ENCODE measurements at places on chromosomes 3 and 15.

- H3K27me3 ChIP-seq = no peaks in the 10 kb centered on the region
- peak overlapping the region; percentile 44 for H3K27ac ChIP-seq
- H3K4me1 ChIP-seq = peaks cover 15% of the 10 kb centered on the region
- no peak overlapping the region for H3K4me3 ChIP-seq
- no peaks in the 10 kb centered on the region for H3K36me3 ChIP-seq
Measured at GRCh38 chr3:149879872-149880271, 66.9 kb downstream of the RNF13 start.

GRCh38 chr3:181230258-181230657 is 240.7 kb upstream of the DNAJC19 start:
- no peaks in the 10 kb centered on the region for H3K36me3 ChIP-seq
- no peaks in the 10 kb centered on the region for H3K4me1 ChIP-seq
- no peak for DNase-seq
- no peak overlapping the region for H3K4me3 ChIP-seq

DNA sequence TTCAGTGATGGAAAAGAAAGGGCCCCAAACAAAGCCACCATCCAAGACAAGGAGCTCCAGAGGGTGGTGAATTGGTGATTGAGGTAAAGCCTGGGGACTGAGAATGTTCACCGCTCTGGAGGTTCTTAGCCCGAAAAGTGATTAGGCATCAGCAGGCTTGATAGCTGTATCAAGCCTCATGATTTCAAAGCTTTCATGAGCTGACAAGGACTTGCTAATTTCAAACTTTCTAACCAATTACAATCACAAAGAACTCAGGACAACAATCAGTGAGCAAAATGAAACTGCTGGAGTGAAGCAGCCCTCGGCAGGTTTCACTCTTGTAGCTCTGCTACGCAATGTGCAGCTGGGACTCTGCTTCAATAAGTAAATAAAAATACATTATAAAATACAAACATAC is 391.3 kb downstream of the TIGIT start:
- no peak overlapping the region for H3K4me3 ChIP-seq
- no peaks in the 10 kb centered on the region for H3K36me3 ChIP-seq
- no peaks in the 10 kb centered on the region for H3K27me3 ChIP-seq

DNA sequence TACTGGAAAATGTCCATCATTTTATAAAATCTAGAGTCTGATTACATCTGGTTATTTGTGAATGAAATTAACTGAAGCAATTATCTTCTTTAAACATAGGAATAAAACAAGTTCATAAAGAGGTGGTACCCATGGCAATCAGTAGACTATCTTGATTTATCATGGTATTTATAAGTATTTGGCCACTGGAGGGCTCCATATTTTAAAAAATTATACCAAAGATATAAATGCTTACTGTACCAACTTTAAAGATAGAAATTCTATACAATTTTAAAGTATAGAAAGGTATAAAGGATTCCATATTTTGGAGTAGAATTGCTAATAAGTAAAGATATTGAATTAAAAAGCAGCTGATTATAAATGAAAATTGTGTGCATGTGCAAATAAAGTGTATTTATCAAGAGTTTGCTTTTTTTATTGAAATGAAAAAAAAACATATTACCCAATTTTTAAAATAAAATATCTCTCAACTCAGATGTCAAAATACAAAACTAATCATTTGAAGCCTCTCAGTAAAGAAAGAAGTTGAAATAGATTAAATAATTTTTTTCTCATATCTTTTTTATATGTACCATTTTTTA is 105.3 kb downstream of the BBX start:
- no peaks in the 10 kb centered on the region for H3K27me3 ChIP-seq
- no peaks in the 10 kb centered on the region for H3K36me3 ChIP-seq
- DNase-seq = no peak
- H3K27ac ChIP-seq = no peak overlapping the region

GRCh38 chr3:122982216-122983185 is 45.1 kb downstream of the SEMA5B start:
- no peak overlapping the region for H3K27ac ChIP-seq
- DNase-seq = no peak
- H3K36me3 ChIP-seq = no peaks in the 10 kb centered on the region
- no peak overlapping the region for H3K4me3 ChIP-seq
- H3K4me1 ChIP-seq = peaks cover 2% of the 10 kb centered on the region
- H3K27me3 ChIP-seq = peaks cover 57% of the 10 kb centered on the region

DNA sequence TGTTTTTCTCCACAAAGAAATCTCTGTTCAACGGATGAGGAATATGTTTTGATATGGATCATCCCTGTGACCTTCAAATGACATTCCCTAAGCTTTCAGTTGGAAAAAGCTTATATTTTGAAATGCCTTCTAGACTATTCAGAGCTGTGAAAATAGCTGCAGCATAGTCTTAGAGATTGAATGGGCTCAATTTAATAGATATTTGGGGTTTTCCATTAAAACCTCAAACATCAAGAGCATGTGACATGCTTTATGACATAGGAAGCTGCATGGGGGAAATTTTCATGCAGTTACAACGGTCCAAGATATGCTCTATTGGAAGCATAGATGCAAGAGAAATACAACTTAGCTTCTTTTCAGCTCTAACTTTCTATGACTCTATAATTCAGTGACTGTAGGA is 102.8 kb downstream of the LSAMP start:
- H3K27ac ChIP-seq = no peak overlapping the region
- no peak overlapping the region for H3K4me3 ChIP-seq

- no peak for DNase-seq
- H3K27me3 ChIP-seq = peaks cover 19% of the 10 kb centered on the region
- no peak overlapping the region for H3K4me3 ChIP-seq
- H3K27ac ChIP-seq = no peak overlapping the region
- H3K4me1 ChIP-seq = no peaks in the 10 kb centered on the region
Measured at GRCh38 chr15:44802336-44802735, 66.0 kb downstream of the TRIM69 start.

DNA sequence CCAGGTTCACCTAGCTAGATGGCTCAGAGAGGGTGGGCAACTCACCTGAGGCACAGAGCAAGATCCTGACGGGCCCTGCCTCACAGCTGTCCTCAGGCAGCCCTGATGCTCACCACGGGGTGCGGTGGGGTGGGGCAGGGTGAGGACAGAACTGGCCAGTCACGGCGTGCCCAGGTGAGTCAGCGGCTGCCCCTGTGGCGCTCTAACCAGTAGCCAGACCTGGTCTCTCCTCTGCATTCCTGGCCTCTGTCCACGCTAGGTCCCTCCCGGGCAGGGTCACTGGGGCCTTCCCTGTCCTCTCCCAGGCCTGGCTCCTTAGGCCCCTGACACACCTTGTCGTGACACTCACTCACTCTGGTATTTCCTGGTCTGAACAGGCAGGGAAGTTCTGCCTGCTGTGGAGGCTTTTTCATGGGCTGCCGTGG is 901 bp downstream of the ALS2CL start:
- H3K27ac ChIP-seq = no peak overlapping the region
- H3K36me3 ChIP-seq = no peaks in the 10 kb centered on the region
- peaks cover 31% of the 10 kb centered on the region for H3K4me1 ChIP-seq
- H3K27me3 ChIP-seq = peaks cover 18% of the 10 kb centered on the region
- DNase-seq = no peak

DNA sequence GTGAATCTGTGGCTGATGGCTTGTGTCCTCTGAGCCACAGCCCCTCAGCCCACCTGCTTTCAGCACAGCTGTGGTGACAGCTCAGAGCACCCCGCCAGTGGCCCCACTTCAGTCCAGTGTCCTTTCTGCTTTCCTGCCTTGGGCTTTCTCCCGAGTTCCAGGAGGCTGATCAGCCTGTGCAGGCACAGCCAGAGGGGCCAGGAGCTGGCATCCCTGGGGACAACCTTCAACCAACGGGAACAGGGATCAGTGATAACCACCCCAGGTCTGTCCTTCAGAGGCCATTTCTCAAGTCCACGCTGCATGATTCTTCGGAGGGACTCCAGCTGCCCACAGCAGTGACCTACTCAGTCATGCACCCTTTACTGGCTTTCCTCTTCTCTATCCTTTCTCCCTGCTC is 166.6 kb downstream of the RAB11A start:
- DNase-seq = no peak
- H3K27me3 ChIP-seq = peaks cover 87% of the 10 kb centered on the region
- H3K36me3 ChIP-seq = no peaks in the 10 kb centered on the region
- no peak overlapping the region for H3K27ac ChIP-seq
- H3K4me1 ChIP-seq = no peaks in the 10 kb centered on the region

DNA sequence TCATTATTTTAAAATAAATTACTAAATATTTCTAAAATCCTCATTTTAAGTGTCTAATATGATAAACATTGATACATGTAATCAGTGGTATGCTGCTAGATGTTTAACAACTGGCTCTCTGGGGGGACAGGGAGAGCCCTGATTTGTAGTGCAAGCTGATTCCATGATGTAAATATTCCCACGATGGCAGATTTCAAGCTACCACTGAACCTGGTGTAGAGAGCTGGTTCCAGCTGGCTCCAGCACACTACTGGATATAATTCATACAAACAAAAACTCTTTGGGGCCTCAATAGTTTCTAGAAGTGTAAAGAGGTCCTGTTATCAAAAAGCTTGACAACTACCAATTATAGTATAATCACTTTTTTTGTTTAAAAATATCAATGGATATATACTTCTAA is 316.2 kb downstream of the SLC9A9 start:
- no peak overlapping the region for H3K4me3 ChIP-seq
- H3K27me3 ChIP-seq = no peaks in the 10 kb centered on the region
- peaks cover 3% of the 10 kb centered on the region for H3K4me1 ChIP-seq
- no peak for DNase-seq

DNA sequence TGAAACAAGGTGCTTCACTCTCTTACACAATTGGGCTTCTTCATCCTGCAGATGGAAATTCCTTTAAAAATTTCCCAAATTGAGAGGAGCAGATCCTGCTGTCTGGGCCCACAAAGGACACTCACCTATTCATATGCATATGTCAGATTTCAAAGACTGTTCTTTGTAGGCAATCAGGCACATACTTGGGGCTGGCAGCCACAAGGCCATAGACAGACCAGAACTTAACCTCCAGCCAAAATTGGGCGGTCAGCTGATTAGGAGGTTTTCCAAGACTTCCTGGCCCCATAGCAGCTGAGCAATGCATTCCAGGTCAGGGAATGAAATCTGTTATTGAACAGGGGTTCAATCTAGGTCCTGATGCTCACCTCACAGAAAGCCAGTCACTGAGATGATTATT is 15.0 kb upstream of the HPS3 start:
- no peak overlapping the region for H3K27ac ChIP-seq
- peaks cover 6% of the 10 kb centered on the region for H3K27me3 ChIP-seq
- no peak for DNase-seq
- H3K4me3 ChIP-seq = no peak overlapping the region
- no peaks in the 10 kb centered on the region for H3K36me3 ChIP-seq

- peaks cover 55% of the 10 kb centered on the region for H3K4me1 ChIP-seq
- no peak for DNase-seq
- no peaks in the 10 kb centered on the region for H3K36me3 ChIP-seq
- no peaks in the 10 kb centered on the region for H3K27me3 ChIP-seq
- no peak overlapping the region for H3K4me3 ChIP-seq
- H3K27ac ChIP-seq = no peak overlapping the region
Measured at GRCh38 chr3:112966633-112967032, 8.3 kb downstream of the CD200R1 start.

DNA sequence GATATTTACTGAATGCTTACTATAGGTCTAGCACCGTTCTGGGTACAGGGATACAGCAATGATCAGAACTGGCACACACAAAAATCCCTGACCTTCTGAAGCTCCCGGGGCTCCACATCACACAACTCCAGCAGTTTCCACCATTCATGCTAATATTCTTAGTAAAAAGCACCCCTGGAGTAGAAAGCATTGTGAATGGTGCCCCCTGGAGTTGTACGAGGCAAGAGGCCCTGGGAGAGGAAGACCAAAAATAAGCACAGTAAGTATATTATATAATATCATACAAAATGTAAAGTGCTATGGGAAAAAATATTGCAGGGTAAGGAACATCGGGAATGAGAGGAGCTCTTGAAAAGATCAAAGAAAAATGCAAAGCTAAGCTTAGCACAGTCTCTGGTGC is 790 bp upstream of the SRGAP3 start:
- peaks cover 4% of the 10 kb centered on the region for H3K36me3 ChIP-seq
- no peak overlapping the region for H3K27ac ChIP-seq
- peaks cover 16% of the 10 kb centered on the region for H3K4me1 ChIP-seq
- peaks cover 31% of the 10 kb centered on the region for H3K27me3 ChIP-seq

GRCh38 chr3:13417166-13417947 is 2.8 kb downstream of the NUP210 start:
- H3K27ac ChIP-seq = peak overlapping the region; percentile 94
- peaks cover 40% of the 10 kb centered on the region for H3K36me3 ChIP-seq
- no peak for DNase-seq
- H3K4me1 ChIP-seq = peaks cover 61% of the 10 kb centered on the region
- peak overlapping the region; percentile 87 for H3K4me3 ChIP-seq
- no peaks in the 10 kb centered on the region for H3K27me3 ChIP-seq

DNA sequence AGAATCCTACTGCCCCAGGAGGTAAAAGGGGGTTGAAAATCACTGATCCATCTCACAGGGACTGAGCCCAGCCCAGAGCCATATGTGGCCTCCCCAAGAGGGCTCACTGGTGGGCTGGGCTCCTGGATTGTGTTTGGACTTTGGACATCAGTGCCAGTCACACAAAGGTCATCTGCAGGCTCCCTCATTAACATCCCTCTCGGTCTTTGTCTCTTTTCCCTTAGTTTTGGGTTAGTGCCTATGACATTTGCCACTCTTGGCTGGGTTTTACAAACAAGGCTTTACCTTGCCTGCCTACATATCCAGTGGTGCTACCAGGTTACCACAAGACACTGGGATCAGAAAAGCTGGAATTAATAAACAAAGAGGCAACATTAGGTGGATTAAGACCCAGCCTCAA is 27.9 kb downstream of the IFT122 start:
- no peak for DNase-seq
- H3K27me3 ChIP-seq = no peaks in the 10 kb centered on the region
- H3K36me3 ChIP-seq = peaks cover 5% of the 10 kb centered on the region
- no peak overlapping the region for H3K27ac ChIP-seq
- H3K4me1 ChIP-seq = no peaks in the 10 kb centered on the region

DNA sequence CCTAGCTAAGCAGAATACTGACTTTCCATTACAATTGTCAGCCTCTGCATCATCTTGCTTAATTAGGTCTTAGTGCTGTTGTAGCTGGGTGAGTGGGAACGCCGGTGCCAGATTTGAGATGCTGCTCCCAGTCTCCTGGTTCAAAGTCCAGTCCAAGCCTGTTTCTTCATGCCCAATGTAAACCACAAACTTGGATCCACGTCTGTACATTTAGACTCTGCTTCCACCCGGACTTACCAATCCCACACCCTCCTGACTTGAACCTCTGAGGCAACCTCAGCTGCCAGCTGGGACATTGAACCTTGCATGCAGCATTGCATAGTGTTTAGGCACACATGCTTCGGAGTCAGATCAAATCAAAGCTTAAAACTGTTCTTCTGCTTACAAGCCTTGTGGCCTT is 43.0 kb downstream of the BCL2L10 start:
- no peaks in the 10 kb centered on the region for H3K27me3 ChIP-seq
- no peak overlapping the region for H3K4me3 ChIP-seq
- no peaks in the 10 kb centered on the region for H3K4me1 ChIP-seq
- DNase-seq = no peak
- peaks cover 15% of the 10 kb centered on the region for H3K36me3 ChIP-seq
- no peak overlapping the region for H3K27ac ChIP-seq

- H3K4me3 ChIP-seq = no peak overlapping the region
- H3K4me1 ChIP-seq = peaks cover 14% of the 10 kb centered on the region
- DNase-seq = no peak
- peaks cover 30% of the 10 kb centered on the region for H3K27me3 ChIP-seq
- no peaks in the 10 kb centered on the region for H3K36me3 ChIP-seq
Measured at GRCh38 chr15:58556541-58556940, 124.8 kb downstream of the LIPC start.

All from effector memory CD8-positive, alpha-beta T cell (primary cell).